ENCODE measurements at places on chromosomes 11 and 22.

GRCh38 chr11:36738292-36738861 lies 140.3 kb upstream of the RAG2 start:
- no peak for DNase-seq

DNA sequence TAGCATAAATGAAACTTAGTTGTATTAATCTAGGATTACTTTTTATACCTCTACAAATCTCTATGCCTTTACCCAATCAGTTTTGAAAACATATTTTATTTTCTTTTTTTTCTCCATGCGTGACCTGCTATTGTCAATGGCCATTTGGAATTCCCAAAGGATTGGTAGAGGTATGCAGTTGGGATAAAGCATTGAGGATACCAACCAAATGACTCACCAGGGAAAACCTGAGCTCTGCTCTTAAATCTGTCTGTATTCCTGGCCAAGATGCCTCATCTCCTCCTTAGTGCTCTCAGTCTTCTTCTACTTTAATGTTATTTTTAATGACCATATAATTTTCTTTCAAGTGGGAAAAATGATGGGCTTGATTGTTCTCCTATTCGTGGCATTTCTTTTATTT lies 61.9 kb downstream of the EHF start:
- no peak for DNase-seq

- DNase-seq, result no peak
These were observed 78.4 kb upstream of the OR4B1 start for GRCh38 chr11:48138222-48138621.

- DNase-seq, result no peak
These were observed 531 bp downstream of the GRIK4 start for GRCh38 chr11:120511820-120512738.

- DNase-seq, result no peak
These were observed 51.6 kb downstream of the TBC1D22A start for GRCh38 chr22:46813816-46814597.

DNA sequence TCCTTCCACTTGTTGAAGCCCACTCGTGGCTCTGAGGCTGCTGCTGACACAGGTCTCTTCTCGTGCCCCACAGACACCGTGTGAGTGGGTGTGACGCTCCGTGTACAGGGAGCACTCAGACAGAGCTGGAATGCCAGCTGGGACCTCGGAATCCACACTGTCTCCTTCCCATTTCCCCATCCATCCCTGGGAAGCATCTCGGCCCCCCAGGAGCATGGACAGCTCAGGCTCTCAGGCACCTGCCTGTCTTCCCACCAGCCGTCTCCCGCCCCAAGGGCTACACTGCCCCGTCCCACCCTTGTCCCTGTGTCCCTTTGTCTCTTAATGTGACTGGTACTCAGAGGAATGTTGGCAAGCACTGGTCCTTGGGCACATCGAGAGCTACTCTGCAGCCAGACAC lies 63.8 kb downstream of the ARHGAP8 start:
- DNase-seq, result no peak

DNA sequence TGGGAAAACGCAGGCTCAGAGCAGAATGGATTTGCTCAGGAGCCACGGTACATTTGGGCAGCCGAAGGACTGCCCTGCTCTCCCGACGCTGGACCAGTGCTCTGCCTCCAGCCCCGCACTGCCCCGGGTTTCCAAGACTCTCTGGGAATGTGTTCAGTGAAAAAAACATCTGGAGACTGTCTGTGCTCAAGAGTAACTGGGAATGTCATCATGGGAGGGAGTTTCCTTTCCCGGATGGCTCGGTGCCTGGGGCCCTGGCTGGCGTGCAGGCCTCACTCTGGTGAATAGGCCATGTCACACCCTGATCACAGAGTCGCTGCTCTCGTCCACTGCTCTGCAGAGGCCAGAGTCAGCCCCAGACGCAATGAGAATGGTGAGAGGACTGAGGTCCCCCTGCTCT lies 9.8 kb upstream of the APOL6 start:
- DNase-seq, result no peak

- DNase-seq, result no peak
These were observed 47.5 kb downstream of the LINC01488 start for GRCh38 chr11:69529001-69529400.

DNA sequence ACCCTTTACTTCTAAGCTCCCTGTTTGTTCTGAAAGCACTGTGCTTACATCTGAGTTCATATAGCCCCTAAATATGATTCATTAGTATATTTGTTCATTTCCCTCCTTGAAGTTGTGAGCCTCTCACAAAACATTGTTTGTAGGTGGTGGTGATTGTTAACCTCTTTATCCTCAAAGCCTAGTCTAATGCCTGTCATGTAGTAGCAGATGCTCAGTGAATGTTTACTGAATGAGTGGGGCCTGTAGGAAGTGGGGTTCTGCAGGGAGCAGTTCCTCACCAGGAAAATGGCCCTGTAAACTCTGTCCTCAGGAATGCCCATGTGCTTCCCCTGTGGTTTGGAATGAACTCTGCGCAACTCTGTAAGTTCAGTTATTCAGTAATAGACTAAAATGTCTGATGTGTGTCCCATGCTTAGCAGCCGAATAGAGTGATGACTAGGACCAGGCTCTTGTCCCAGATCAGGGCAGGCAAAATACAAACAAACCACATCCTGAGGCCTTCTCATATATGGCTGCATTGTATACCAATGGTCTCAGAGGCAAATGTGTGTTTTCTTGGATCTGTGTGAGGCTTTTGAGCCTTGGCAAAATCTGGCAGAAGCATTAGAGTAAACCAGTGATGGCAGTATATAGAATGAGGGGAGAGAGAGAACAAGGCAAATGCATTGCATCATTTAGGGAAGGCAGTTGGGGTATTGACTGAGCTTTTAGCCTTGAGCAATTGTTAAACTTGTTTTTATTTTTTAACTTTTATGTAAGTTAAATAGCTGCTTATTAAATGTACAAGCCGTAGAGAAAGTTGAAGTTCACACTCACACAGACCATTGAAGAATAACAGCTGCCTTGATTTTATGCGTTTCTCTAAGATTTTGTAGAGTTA lies 91.4 kb upstream of the BIRC3 start:
- no peak for DNase-seq
